Left forelimb (tissue), 1 donor: ENCODE measurements at places on chromosomes 7 and 10.

GRCh38 chr7:108311446-108312168 is 144.6 kb downstream of the NRCAM start:
- DNase-seq: no peak

DNA sequence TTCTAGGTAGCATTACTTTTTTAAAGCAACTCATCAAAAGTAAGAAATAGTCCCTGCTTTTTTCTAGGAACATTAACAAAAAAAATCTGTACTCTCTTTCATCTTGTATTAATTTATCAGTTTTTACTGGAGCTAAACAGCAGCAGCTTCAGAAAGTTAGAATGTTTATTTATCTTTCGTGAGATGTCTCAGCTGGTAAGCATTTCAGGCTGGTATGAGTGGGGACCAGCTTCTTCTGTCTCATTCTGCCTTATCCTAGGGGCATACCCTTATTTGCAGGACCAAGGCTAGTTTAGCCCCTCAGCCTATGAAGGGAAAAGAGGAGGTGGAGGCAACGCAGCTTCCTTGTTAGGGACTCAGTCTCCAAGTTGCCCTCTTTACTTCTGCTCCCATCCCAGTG is 35.1 kb downstream of the LANCL2 start:
- no peak for DNase-seq

- DNase-seq: no peak
Measured at GRCh38 chr7:134667899-134668298, 21.2 kb downstream of the BPGM start.

DNA sequence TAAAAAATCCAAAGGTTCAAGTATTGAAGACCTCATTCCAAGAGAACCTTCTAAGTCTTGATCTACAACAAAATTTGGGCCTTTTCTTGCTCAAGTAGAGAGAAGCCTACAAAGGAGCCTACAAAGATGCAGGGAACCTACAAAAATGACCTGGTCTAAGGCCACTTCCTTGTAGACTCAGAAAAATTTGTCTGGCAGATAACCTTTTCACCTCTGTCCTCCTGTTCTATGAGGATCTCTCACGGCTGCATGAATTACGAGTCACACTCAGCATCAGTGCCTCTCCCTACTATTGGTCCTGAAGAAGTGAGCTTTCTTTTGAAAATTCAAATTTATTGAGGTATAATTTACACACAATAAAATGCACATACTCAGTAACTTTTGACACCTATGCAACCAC is 29.3 kb downstream of the CCNJ start:
- DNase-seq: no peak

DNA sequence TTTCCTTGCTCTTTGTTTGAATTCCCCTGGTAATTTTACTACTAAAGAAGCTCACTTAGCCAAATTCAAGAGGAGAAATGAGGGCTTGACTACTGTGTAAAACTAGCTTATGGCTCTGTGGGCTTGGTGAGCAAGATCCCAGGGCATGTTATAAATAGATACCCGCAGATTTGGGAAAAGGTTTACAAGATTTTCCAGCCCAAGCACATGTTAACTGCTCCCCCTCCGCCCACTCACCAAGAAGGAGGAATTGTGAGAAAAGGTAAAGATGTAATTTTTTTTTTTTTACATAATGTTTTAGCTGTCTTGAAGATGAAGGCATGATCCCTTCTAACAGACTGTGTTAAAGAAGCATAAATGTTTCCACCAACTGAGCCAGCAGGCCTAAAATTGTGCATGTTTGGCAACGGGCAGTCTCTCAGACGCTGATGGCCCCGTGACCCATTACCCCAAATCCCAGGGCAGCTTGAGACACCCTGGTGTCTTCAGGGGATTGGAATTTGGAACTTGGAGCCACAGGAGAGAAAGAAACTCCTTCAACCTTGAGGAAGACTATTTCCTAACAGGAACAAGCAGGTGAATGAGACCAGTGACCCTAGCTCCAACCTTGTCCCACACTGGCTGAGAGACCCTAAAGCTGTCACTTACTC is 429.8 kb upstream of the CELF2 start:
- DNase-seq: no peak

DNA sequence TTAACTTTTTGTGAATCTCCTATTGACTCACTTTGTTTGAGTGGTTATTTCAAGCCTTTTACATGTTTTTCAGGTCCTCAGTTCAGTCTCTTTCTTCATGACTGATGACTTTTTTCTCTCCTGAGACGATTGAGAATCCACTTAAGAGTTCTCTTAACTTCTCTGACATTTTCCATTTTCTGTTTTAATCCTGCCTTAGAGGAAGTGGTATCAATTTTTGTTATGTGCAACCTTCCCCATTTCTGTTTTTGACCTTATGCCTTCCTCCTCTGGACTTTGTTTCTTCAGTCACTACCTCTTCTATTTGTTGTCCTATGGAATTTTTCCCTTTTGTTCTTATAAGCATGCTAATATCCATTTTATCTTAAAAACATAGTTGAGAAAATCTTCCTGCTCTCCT is 2.4 kb downstream of the PSMC2 start:
- no peak for DNase-seq

DNA sequence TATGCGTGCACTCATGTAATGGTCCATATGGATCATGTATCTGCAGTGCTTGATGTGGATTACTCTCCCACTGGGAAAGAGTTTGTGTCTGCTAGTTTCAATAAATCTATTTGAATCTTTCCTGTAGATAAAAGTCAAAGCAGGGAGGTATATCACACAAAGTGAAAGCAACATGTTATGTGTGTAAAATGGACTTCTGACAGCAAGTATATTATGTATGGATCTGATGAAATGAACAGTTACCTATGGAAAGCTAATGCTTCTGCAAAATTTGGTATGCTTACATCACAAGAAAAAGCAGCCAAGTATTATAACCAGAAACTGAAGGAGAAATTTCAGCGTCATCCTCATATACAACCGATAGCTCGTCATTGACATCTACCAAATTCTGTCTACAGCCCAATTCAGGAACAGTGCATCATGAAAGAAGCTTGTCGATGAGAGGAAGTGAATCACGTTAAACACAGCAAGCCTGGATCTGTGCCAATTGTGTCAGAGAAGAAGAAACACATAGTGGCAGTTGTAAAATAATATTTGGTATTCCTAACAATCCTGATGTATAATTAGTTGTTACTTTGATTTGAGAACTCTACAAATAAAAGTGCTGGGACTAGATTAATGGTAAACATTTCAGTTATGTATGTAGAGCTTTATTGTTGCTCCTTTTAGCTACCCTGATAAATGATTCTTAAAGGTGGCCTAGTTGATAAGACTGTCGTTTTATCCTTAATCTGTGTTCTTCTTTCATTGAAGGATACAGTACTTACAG is 14.2 kb upstream of the SYPL1 start:
- DNase-seq: no peak

- DNase-seq: no peak
Measured at GRCh38 chr7:40694991-40695390, 560.2 kb downstream of the SUGCT start.

GRCh38 chr7:16739863-16740622 is 13.5 kb upstream of the TSPAN13 start:
- DNase-seq: no peak

DNA sequence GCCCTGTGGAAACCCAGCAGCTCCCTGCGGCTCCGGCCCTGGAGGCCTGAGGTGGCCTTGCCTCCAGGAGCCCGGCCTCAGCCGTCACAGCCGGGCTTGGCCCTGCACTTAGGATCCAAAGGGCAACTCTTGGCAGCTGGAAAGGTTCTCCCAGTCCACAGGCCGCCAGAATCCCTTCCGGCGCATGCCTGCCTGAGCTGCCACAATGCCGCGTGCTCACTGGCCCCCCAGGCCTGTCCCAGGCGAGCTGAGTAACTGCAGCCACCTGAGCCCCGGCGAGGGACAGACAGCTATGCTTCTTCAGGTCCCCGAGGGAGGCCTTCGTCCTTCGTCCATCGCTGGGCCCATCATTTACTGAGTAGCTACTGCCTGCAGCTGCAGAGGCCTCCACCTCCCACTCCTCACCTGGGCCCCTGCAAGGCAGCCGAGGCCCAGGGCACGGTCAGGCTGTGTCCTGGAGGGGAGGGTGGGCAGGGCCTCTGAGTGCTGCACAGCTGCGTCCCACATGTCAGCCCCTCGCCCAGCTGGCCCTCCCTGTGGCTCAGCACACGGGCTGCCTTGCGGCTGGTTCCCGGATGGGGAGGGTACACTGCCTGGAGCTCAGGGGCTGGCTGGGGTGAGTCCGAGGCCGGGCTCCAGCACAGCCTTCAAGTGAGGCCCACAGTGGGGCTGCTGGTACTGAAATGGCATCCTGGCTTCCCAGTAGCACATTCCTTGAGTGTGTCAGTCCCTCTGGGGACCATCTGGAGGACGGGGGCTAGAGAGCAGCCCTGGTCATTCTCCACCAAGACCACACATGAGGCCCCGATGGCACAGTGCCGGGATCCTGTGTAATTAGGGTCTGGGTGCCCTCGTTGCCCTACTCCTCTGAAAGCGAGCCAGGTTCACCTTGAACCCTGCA is 172.5 kb downstream of the ELFN1 start:
- peak; percentile 79 for DNase-seq

DNA sequence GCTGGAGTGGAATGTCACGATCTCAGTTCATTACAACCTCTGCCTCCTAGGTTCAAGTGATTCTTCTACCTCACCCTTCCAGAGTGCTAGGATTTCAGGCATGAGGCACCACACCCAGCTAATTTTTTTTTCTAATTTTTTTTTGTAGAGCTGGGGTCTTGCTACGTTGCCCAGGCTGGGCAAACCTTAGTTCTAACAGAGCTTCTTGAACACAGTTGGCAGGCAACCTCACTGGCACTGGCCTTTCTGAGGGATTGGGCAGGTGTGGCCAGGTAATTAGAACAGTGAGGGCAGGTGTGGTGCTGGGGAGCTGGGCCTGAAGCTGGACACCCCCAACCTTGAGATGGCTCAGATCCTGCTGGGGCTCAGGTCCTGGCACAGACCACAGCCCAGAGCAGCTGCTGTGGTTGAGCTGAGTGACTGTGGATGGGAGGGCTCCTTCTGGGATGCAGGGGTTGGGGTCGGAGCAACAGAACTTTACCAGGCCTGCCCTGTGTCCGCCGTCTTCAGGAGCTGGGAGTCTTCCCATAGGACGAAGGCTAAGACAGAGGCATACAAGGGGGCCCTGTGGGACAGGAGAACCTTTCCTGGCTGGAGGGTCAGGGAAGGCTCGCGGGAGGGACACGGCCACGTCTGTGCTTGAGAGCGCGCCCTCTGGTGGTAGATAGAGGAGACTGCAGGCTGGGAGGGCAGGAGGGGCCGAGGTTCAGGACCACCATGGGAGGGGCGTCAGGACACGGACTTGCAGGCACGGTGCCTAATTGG is 48.2 kb downstream of the COL26A1 start:
- DNase-seq: peak; percentile 75

DNA sequence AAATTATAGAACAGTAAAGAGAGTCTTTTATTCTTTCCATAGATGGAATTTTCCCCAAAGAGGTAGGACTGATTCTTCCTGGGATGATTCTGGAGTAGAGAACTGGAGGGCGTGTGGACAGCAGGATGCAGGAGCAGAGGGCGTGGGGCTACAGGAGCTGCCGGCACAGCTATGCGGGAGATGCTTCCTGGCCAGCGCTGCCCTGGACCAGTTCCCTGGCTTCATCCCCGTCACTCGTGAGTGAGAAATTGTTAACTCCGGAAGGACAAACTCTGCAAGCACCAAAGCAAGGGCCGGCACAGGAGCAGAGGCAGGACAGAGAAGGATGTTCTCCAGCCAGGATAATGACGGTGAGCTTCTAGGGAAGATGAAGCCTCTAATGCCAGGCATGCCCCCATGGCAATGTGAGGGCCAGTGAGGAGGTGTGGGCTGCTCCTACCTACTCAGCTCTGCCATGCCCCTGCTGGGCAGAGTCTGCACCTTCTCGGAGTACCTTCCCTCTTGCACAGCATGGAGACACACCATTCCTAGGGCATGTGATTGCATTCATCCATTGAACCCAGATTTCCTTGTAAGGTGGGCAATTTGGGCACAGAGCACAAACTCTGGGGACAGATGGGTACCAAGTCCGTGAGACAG is 760.9 kb upstream of the IGFBP3 start:
- DNase-seq: no peak

DNA sequence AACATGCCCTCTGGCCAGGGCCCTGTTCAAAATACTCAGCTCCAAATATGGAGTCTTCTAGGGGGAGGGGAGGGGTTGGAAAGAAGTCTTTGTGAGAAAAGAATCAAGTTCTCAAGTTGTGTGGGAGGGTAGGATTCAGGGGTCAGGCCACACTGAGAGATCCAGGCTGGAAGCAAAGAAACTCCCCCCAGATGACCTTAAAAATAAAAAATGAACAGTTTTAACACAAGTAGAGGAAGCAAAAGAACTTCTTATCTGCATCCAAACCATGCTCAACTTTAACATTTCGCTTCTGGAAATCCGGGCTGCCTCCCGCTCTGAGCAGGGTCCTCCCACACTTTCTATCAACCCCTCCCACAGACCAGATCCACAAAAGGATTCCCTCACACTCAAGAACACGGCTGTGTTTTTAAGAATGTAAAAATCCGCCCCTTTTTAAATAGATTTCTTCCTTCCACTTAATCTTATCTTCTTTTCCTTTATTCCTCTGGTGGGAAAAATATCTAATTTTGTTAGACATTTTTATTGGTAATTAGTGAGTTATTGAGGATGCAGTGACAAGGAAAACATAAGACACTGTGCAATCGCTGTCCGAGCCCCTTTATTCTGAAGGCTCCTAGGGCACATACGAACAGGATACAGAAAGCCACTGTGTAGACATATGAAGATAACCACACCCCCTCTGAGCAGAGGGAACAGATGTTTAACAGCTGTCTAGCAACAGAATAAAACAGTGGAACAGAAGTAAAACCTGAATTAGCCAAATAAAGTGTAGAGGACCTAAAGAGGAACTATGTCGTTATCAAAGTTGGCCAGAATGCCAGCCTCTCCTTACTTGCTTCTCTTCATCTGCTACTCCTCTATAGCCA is 43.8 kb downstream of the CYTH3 start:
- no peak for DNase-seq

DNA sequence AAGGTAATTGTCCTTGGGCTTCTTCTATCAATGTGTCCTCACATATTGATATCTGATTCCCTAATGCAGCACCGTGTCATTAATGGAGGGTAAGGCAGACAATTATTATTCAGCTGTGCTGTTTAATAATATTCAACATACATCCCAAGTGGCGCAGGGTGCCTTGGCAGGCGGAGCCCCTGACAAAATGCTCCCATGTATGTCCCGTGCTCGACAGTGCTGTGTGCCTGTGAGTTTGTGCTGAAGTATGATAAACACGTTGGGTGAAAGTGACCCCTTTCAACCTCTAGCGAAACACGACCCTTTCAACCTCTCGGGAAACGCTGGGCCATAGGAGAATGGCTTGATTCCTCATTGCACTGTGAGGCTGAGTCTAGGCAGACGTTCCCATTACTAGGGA is 31.3 kb downstream of the PFKP start:
- no peak for DNase-seq

DNA sequence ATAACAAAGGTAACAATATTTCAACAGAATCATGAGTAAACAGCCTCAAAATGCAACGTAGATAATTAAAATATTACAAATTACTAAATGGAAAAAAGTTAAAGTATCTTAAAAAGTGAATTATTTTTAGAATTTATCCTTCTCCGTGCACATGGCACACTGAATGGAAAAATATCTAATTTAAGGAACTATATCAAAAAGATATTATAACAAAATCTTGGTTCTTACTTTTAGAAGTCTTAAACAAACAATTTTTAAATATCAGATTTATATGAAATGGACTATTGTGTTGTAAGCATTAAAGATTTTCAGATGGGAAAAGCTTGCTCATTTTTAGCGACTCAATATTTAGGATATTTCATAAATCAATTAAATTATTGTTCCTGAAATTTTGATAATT is 72.0 kb downstream of the AGMO start:
- no peak for DNase-seq

- no peak for DNase-seq
Measured at GRCh38 chr7:37379546-37380277, 69.0 kb downstream of the ELMO1 start.

- DNase-seq: no peak
Measured at GRCh38 chr7:39697483-39697882, 74.1 kb downstream of the RALA start.
